Thyroid gland (tissue), 4 donors: ENCODE measurements at places on chromosomes 13 and 19. TPM values are rescaled to one million over a fixed set of nuclear protein-coding genes. Genes with fewer than 3 reads are reported as not detected.

DNA sequence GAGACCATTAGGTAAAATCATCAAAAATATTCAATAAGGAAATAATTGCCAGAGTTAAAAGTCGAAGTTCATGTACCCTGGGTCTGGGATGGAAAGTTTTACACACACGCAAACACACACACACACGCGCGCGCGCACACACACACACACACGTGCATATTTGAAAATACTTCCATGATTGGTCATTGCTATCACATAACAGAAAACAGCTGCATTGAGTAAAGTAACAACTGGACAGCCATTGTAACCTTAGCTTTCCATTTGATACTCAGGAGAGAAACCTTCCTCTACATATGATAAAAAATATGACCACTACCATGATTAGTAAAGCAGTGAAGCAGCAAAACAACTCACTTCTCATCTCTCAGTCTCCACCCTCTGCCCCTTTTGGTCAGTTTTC is 490.0 kb upstream of the SGCG start:
- no peak overlapping the region for H3K4me3 ChIP-seq
- H3K27ac ChIP-seq, result no peak overlapping the region
- DNase-seq, result no peak
- no peaks in the 10 kb centered on the region for H3K36me3 ChIP-seq
- H3K27me3 ChIP-seq, result no peaks in the 10 kb centered on the region

DNA sequence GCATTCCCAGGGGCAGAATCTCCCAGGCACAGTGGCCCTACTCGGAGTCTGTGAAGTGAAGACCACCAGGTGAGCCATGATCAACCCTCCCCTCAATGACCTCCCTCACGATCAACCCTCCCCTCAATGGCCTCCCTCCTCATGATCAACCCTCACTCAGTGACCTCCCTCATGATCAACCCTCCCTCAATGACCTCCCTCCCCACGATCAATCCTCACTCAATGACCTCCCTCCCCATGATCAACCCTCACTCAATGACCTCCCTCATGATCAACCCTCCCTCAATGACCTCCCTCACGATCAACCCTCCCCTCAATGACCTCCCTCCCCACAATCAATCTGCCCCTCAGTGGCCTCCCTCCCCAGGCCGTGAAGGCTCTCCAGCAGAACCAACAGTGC is 32.1 kb downstream of the SBNO2 start:
- H3K27me3 ChIP-seq, result no peaks in the 10 kb centered on the region
- no peak overlapping the region for H3K27ac ChIP-seq
- no peak overlapping the region for H3K4me3 ChIP-seq
- DNase-seq, result no peak
- no peaks in the 10 kb centered on the region for H3K4me1 ChIP-seq
- H3K36me3 ChIP-seq, result peaks cover 7% of the 10 kb centered on the region

DNA sequence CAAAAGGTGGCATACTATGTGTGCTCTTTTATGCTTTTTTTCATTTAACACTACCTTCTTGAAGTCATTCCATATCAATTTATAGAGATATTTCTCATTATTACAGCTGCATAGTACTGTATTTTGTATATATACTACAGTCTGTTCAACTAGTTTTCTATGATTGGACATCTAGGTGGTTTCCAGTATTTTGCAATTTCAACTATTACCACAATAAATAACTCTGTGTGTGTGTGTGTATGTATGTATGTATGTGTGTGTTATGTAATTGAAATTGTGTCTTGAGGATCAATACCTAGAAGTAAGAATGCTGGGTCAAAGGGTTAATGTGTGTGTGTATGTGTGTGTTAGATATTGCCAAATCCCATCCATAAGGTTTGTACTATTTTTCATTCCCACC is 7.0 kb downstream of the LPAR6 start:
- H3K27me3 ChIP-seq, result no peaks in the 10 kb centered on the region
- H3K27ac ChIP-seq, result peak overlapping the region; percentile 16
- DNase-seq, result no peak
- no peak overlapping the region for H3K4me3 ChIP-seq
- H3K36me3 ChIP-seq, result no peaks in the 10 kb centered on the region
- peaks cover 52% of the 10 kb centered on the region for H3K4me1 ChIP-seq

DNA sequence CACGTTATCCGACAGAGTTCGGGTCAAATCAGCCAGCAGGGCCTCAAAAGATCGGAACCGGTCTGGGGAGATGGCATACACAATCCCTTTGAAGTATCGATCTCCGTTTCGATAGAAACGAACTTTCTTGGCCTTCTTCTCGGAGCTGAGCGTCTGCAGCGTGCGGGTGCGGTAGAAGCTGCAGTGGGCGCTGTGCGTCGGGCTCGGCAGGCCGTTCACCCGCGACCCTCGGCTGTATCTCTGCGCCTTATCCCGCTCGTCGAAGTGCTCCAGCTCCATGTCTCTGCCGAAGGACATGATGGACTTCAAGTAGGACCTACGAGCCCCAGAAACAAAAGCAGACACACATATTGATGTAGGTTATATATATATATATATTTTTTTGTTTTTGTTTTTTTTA is 5.3 kb downstream of the DCLK1 start:
- no peaks in the 10 kb centered on the region for H3K36me3 ChIP-seq
- H3K27me3 ChIP-seq, result no peaks in the 10 kb centered on the region
- no peak for DNase-seq
- no peak overlapping the region for H3K4me3 ChIP-seq
- H3K27ac ChIP-seq, result no peak overlapping the region
- H3K4me1 ChIP-seq, result peaks cover 12% of the 10 kb centered on the region

- no peaks in the 10 kb centered on the region for H3K27me3 ChIP-seq
- no peaks in the 10 kb centered on the region for H3K4me1 ChIP-seq
- no peaks in the 10 kb centered on the region for H3K36me3 ChIP-seq
- no peak overlapping the region for H3K27ac ChIP-seq
Observed at GRCh38 chr13:26460648-26461047, 96.8 kb upstream of the WASF3 start.

GRCh38 chr13:39910833-39911232 is 255.4 kb downstream of the COG6 start:
- no peak overlapping the region for H3K27ac ChIP-seq
- DNase-seq, result no peak
- H3K4me3 ChIP-seq, result no peak overlapping the region
- no peaks in the 10 kb centered on the region for H3K36me3 ChIP-seq
- no peaks in the 10 kb centered on the region for H3K4me1 ChIP-seq

GRCh38 chr13:48159826-48160225 is 64.9 kb upstream of the MED4 start:
- no peak overlapping the region for H3K4me3 ChIP-seq
- no peaks in the 10 kb centered on the region for H3K4me1 ChIP-seq
- DNase-seq, result no peak
- H3K36me3 ChIP-seq, result no peaks in the 10 kb centered on the region
- no peak overlapping the region for H3K27ac ChIP-seq

DNA sequence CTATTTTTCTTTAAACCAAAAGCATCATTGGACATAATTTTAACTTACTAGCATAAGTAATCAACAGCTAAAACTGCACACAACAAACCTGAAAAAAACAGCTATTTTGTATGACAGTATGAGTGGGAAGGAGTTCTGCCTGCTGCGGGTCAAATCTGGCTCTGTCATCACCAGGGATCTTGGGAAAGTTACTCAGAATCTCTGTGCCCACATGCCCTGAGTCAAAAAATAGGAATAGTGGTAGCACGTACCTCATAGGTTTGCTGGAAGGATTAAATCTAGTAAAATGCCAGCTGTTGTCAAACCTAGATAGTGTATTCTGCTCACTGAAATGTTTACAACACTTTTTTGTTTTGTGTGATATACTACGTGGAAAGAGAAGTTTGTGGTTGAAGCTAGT is 1.1 kb downstream of the CLN5 start:
- peaks cover 11% of the 10 kb centered on the region for H3K36me3 ChIP-seq
- peak overlapping the region; percentile 99 for H3K27ac ChIP-seq
- peaks cover 28% of the 10 kb centered on the region for H3K4me1 ChIP-seq
- H3K4me3 ChIP-seq, result no peak overlapping the region
- H3K27me3 ChIP-seq, result no peaks in the 10 kb centered on the region

DNA sequence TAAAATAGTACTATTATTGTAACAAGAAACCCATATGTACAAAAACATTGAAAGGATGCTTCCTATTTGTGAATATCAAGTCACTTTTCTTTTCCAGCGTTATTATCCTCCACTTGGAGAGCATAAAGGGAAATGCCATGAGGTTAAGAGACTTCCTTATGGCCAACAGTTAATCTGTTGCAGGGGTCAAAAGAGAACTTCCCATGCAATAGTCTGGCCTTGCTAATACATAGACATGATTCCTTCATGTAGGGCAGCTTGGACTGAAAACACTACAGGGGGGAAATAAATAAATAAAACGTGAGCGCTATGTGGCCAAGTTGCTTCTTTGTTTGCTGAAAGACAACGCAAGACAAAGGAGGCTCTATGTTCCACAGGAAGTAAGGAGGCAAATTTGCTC is 269.1 kb upstream of the EDNRB start:
- H3K27me3 ChIP-seq, result no peaks in the 10 kb centered on the region
- no peak for DNase-seq
- no peaks in the 10 kb centered on the region for H3K36me3 ChIP-seq
- H3K27ac ChIP-seq, result no peak overlapping the region
- H3K4me1 ChIP-seq, result no peaks in the 10 kb centered on the region

- no peaks in the 10 kb centered on the region for H3K36me3 ChIP-seq
- no peaks in the 10 kb centered on the region for H3K27me3 ChIP-seq
- H3K27ac ChIP-seq, result no peak overlapping the region
- H3K4me3 ChIP-seq, result no peak overlapping the region
- DNase-seq, result no peak
Observed at GRCh38 chr13:70795484-70795883, 687.2 kb upstream of the KLHL1 start.

GRCh38 chr19:40610396-40611064 is 9.4 kb downstream of the LTBP4 start:
- no peak overlapping the region for H3K4me3 ChIP-seq
- H3K27me3 ChIP-seq, result no peaks in the 10 kb centered on the region
- peak; percentile 67 for DNase-seq
- no peaks in the 10 kb centered on the region for H3K36me3 ChIP-seq
- H3K4me1 ChIP-seq, result peaks cover 12% of the 10 kb centered on the region

DNA sequence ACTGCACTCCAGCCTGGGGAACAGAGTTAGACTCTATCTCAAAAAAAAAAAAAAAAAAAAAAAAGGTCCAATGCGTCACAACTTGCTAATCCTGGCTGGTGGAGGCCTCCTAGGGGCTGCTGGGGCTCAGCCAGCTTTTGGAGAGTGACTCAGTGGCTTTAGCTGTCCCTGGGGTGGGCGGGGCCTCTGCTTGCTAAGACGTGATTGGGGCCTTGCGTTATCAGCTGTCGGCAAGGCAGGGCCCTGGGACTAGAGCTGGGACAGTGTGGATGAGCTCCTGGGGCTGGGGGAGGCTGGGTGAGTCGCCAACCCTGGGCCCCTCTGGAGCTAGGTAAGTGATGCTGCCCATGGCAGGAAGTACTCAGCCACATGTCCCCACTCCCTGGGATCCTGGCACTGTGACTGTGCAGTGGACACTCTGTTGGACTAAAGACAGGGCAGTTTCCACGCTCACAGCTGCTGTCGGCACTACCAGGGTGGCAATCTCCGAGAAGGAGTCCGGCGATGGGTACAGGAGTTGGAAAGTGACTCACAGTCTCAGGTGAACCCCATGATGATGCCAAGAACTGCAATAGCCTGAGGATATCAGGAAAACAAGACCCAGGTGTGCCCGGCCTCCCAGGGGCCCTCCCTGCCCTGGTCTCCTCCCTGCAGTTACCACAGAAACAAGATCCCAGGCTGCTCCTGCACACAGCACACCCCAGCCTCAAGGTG is 32.2 kb downstream of the F2RL3 start:
- DNase-seq, result no peak
- H3K27ac ChIP-seq, result no peak overlapping the region
- H3K4me3 ChIP-seq, result no peak overlapping the region
- no peaks in the 10 kb centered on the region for H3K27me3 ChIP-seq

- no peak overlapping the region for H3K27ac ChIP-seq
- DNase-seq, result no peak
- no peak overlapping the region for H3K4me3 ChIP-seq
Observed at GRCh38 chr13:49240017-49240416, 7.7 kb upstream of the CDADC1 start.

DNA sequence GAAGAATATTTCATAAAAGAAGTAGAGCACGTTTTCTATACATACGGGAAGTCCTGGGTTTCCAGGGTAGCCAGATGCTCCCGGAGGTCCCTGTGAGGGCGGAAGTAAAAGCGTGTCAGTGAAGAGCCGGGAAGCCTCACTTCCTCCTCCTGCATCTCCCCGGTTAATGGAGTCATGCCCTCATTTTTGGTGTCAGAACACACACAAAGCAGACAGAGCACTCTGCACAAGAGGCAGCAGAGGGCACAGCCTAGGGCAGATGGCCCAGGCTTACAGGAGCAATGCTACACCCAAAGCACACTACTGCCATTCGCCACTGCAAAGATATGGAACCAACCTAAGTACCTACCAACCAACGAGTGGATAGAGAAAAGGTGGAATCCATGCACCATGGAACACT is 94.4 kb downstream of the COL4A1 start:
- no peaks in the 10 kb centered on the region for H3K27me3 ChIP-seq
- H3K4me3 ChIP-seq, result no peak overlapping the region

DNA sequence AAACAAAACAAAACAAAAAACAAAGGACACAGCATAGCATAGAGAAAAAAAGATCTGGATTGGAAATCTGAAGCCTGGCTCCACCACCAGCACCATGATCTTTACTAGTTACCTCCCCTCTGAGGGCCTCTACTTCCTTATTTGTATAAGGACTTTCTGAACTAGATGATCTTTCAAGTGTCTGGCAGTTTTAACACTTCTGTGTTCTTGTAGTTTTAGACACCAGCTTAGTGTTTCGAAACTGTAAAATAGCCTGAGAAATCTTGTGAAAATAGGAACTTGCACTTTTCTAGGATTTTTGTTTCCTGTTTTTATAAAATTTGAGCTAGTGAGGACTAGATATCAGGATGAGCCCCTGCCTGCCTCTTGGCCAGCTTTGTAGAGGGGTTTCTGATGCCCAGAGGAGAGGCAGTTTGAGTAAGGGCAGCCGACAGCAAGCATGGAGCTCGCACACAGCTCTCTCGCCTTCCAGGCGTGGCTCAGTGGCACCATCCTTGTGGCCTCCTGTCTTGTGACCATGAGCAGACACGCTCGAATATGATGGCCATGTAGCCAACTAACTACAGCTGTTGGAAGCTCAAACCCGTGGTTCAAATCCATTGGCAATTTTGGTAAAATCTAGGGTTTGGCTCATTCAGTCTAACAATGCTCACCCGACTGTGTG is 319.0 kb downstream of the KCNRG start:
- H3K4me1 ChIP-seq, result peaks cover 8% of the 10 kb centered on the region
- no peaks in the 10 kb centered on the region for H3K27me3 ChIP-seq
- H3K36me3 ChIP-seq, result no peaks in the 10 kb centered on the region
- no peak overlapping the region for H3K4me3 ChIP-seq

- no peak for DNase-seq
- H3K27me3 ChIP-seq, result no peaks in the 10 kb centered on the region
- H3K4me1 ChIP-seq, result no peaks in the 10 kb centered on the region
Observed at GRCh38 chr13:109989155-109989554, 202.8 kb upstream of the IRS2 start.

Gene SIGLEC8
- not detected for total RNA-seq

Gene ELANE
- total RNA-seq, result 1.9 TPM

Gene ZSCAN5A
- 14.8 TPM for total RNA-seq

Gene HCN2
- not detected for total RNA-seq
